HFFc6 (cell line): ENCODE measurements at places on chromosomes 1 and 21. TPM values are rescaled to one million over a fixed set of nuclear protein-coding genes. Genes with fewer than 3 reads are reported as not detected.

Gene RPTN
- not detected in 3 replicates for total RNA-seq

GRCh38 chr1:224644553-224645154 is 28.5 kb downstream of the CNIH3 start:
- DNase-seq = peak; percentile 60

Gene LCE3A
- not detected in 3 replicates for total RNA-seq

GRCh38 chr1:179369751-179370341 is 4.1 kb downstream of the AXDND1 start:
- DNase-seq = peak; percentile 73

GRCh38 chr1:238451781-238452310 is 561.1 kb upstream of the ZP4 start:
- no peak for DNase-seq

Gene CLCA1
- not detected in 2 replicates for total RNA-seq

Gene ADORA3
- not detected in 3 replicates for total RNA-seq

DNA sequence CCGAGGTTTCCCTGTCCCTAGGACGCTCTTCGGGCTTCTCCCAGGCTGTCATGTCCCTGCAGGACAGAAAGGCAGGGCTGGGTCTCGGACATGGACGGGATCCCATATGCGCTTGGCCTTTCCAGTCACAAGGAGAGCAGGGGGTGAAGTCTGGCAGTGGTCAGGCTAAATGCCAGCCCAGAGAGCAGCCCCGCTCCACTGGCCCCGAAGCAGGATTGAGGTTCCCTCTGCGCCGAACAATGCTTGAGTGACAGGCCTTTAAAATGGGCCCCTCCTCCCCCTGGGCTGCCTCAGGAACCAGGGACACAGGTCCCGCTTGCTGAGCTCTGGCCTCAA is 12.7 kb downstream of the DRAXIN start:
- DNase-seq = no peak

Gene IQCC
- 1.3 to 2.2 TPM (median 1.9 TPM) in 3 replicates for total RNA-seq

DNA sequence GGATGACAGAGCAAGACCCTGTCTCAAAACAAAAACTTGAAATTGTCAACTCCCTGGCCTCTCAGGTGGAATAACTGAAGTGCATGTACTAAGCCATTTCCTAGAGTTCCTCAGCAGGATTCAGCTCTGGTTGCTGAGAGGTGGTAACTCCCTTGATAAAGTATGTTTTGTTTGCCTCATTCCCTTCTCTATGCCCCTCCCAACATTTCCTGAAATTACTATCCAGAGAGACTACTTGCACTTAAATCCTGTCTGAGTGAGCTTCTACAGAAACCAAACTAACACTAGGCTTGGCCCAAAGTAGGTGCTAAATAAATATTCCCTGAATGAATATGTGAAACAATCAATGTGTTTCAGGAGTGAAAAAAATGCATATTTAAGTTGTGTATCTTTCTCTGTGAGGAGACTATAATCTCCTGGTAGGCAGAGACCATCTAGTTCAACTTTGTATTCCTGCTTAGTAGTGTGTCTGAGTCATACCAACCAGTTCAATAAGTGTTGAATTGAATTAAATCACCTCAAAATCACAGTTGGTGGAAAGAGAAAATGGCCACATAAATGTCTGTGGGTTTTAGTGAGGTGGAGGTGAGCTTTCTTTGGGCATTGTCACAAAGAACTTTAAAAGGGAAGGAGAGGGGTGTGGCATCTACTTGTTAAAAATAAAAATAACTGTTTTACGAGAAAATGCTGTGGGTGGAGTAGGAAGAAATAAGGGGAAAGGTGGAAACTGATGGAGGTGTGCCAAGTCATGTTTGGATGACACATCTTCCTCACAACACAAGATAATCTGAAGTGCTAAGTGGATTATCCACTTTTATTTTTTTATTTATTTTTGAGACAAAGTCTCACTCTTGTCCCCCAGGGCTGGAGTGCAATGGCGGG is 12.6 kb downstream of the RIMKLA start:
- DNase-seq = no peak

Gene SAMD13
- 0.63 to 0.66 TPM in 2 of 3 replicates, not detected in the other for total RNA-seq

Gene ZYG11A
- total RNA-seq = 0.27 to 1.0 TPM (median 0.35 TPM) in 3 replicates

DNA sequence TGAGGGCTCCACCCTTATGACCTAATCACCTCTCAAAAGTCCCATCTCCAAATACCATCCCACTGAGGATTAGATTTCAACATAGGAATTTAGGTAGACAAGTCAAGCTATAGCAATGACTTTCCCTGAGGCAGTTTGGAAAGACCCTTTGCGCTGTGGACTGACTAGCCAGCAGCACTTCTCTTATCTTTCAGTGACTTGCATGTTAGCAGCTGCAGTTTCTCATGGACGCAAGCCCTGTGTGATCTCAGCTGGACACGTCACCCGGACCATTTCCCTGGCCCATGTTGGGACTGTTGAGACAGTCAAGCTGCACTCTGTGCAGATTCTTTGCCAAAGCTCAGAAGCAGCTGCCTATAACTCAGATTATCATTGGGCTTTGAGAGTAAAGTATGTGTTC is 408.1 kb upstream of the USP24 start:
- DNase-seq = no peak

GRCh38 chr1:218273762-218274479 is 11.2 kb upstream of the RRP15 start:
- DNase-seq = no peak

Gene INTS7
- total RNA-seq = 8.9 to 13.7 TPM (median 13.1 TPM) in 3 replicates

DNA sequence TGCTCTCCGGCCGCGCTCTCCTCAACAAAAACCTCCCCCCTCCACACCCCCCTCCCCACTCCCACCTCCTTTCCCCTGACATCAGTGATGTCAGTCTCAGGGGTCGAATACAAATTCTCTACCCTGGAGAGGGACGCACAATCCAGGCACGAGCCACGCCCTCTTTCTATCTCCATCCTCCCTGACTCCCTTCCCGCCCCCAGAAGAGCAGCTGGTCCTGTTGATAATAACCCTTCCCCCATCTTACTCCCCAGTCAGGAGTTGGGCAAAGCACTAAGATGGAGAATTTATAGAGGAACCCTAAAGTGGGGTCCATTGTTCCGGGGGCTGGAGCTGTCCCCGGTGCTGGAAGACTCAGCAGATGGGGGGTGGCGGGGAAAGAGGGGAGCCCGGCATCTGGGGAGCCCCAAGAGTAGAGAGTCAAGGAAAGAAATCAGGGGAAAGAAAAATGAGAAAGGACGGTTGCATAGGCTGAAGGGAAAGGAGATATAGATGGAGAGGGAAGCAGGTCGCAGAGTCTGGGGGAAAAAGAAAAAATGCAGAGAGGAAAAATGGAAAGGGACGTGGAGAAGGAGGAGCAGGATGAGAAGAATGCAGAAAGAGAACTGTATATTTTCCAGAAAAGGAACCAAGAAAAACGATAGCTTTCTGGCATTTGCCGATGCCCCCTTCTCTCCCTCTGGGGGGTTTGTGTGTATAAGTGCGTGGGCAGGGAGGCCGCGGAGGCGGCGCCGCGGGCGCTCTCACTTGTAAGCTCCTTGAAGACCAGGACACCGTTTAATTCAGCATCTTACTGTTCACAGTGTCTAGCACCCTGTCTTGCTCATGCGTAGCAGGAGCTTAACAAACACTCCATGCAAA is at the start of gene CELF3:
Gene CELF3 (minus strand): TSS at position 33 of the 861 bp plus-strand sequence. CDS start 783 bp downstream, outside the sequence.
- no peak for DNase-seq

GRCh38 chr1:17168091-17168876 is 36.6 kb upstream of the PADI1 start:
- DNase-seq = peak; percentile 94

GRCh38 chr1:84298684-84299535 is 2.6 kb upstream of the SAMD13 start:
- no peak for DNase-seq

- no peak for DNase-seq
These were observed 52.0 kb upstream of the PDC start for GRCh38 chr1:186512698-186513457.

Gene KAZN
- total RNA-seq = 11.6 to 20.7 TPM (median 13.0 TPM) in 3 replicates

Gene IQGAP3
- 12.6 to 30.6 TPM (median 23.8 TPM) in 3 replicates for total RNA-seq

Gene SLC39A1
- 88.8 to 98.1 TPM (median 94.4 TPM) in 3 replicates for total RNA-seq

GRCh38 chr1:13492711-13493110 is 21.1 kb downstream of the LRRC38 start:
- DNase-seq = no peak

DNA sequence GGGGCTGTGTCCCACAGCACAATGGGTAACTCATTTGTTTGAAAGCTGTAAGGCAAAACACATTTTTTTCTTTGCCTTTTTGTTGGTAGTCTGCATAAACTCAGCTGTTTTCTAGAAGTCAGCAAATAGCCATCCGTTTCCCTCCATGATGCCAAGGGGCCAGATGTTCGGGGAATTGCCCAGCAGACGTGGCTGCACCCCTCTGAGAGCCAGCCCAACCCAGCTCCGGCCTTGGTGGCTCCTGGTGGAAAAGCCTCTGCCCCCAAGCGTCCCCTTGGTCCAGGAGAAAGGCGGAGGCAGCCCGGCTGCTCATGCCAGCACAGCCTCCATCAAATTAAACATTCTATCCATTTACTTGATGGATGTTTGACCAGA is 58.4 kb upstream of the ADARB1 start:
- DNase-seq = no peak

DNA sequence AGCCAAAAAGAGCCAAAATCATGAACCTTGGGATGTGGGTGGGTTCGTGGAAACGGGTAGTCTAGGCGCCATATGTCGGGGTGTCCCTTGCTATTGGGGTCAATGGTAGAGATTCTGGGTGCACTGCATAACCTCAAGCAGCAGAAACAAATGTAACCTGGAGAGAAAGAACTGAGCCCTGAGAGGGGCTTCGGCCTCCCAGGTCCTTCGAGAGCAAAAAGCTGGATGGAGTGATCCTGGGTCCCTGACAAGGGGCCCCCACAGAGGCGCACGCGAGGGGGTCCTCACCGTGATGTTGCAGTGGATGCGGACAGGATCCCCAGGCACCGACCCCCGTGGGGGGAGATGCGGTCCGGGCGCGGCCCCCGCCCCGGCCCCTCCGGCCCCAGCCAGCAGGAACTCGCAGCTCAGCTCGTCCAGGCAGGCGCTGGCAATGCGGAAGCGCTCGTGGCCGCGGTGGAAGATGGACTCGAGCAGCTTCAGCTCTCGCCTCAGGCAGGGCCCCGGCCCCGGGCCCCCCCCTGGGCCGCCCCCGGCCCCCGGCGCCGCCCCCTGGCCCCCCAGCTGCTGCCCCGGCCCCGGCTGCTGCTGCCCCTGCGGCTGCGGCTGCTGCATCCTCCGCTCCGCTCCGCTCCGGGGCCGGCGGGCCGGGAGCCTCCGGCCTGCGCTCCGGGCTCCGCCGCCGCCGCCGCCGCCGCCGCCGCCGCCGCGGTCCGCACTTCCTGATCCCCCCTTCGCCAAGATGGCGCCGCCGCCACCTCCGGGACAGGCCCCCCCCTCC is at the start of gene UBE2Q1:
Gene UBE2Q1 (minus strand): TSS at position 724 of the 781 bp plus-strand sequence. CDS start 109 bp downstream, at position 615.
- no peak for DNase-seq
